CMK (cell line): ENCODE measurements at places on chromosomes 1 and 21.

DNA sequence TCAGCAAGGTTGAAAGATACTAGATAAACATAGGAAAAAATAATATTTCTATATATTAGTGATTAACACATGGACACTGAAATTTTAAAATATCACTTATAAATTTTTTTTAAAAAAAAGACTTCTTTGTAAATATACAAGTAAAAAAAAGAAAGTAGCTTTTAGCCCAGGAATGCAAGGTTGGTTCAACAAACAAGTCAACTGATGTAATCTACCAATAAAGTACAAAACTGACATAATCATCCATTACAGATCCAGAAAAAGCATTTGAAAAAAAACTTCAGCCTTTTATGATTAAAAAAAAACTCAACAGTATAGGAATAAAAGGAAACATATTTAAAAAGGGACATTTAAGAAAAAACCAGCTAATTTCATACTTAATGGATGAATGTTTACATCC lies 48.4 kb downstream of the TRMT1L start:
- DNase-seq = peak; percentile 11

DNA sequence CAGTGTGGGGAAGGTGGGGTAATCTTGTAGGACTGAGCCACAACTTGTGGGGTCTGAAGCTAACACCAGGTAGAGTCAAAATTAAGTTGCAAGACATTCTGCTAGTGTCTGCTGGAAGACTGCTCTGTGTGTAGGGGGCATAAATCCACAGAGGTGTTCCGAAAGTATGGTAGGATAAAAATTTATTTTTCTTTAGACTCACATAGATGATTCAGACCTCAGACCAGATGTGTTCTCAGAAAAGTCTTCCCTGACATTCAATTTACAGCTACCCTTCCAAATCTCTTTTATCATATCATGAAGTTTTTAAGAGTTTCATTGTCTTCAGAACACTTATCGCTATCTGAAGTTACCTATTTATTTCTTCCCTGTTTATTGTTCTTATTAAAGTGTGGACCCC lies 21.3 kb downstream of the DUSP10 start:
- no peak for DNase-seq

GRCh38 chr1:208207388-208208131 lies 36.6 kb downstream of the PLXNA2 start:
- peak; percentile 74 for DNase-seq

- DNase-seq = no peak
Measured at GRCh38 chr1:154419620-154420571, 14.8 kb downstream of the IL6R start.

GRCh38 chr1:59006289-59006658 lies 222.4 kb upstream of the JUN start:
- DNase-seq = no peak

DNA sequence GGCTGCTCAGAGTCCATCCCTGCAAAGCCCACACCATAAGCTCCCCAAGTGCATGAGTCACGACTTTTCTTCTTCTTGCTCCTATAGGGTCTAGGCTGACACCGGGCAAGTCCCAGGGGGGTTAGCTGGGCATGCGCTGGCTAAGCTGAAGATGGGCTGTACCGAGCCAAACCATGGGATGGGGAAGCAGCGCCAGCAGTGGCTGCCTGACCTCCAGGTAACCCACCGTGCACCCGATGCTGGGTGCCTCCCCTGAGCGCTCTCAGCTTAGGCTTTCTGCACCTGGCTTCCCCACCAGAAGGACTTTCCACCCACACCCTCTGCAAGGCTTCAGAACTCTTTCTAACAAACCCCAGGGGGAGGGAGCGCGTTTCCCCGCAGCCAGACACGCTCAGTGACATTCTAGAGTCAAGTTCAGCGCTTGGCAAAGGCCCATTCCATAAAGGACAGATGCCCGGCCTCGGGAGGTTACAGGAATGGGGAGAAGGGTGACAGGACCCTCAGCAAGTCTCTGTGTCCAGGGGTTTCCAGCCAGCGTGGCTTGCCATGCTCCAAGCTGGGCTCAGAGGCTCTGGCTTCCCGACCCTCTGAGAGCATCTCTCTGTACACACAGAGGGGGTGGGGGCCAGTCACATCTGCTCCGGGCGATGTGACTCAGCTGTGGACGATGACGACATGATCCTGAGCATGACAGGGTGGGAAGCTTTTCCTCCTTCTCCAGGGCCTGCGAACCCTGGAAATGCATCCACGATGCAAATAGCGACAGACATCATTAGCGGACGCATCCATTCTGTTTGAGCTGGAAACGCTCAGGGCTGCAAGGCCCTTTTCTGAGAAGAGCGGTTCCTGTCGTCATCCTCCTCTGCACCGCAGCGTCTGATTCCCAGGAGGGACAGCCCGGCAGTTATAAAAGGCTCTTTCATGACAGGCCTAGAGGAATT lies 107.8 kb downstream of the SIK1 start:
- DNase-seq = no peak
